ENCODE measurements at places on chromosomes 2 and 18.

- DNase-seq = no peak
Measured at GRCh38 chr2:64337314-64337713, 116.6 kb upstream of the LGALSL start.

GRCh38 chr2:215898363-215898762, 115.0 kb downstream of the MREG start:
- no peak for DNase-seq

DNA sequence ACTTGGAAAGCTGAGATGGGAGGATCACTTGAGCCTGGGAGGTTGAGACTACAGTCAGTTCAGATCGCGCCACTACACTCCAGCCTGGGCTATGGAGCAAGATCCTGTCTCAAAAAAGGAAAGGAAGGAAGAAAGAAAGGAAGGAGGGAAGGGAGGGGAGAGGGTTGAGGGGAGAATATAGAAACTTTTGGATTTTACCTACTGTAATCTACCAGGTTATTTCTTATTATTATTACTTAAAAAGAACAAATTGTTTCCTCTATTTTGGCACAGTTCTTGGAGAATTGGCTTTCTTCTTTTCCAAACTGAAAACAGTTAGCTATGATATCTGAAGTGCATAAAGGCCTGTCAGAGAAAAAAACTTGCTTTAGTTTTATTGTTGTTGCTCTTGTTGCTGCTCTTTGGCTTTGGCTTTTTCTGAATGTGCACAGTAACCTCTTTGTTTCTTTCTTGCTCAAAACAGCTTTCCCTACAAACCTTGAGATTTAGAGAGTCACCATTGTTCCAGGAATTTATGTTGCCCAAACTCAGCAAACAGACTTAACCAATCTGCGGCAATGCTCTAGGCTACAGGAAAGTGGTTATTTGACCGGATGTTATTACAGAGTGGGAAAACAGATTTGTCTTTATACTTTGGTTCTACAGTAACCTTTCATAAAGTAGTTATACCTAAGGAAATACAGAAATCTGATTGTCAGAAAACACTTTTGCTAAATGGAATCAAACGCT, 214.9 kb downstream of the XIRP2 start:
- no peak for DNase-seq

DNA sequence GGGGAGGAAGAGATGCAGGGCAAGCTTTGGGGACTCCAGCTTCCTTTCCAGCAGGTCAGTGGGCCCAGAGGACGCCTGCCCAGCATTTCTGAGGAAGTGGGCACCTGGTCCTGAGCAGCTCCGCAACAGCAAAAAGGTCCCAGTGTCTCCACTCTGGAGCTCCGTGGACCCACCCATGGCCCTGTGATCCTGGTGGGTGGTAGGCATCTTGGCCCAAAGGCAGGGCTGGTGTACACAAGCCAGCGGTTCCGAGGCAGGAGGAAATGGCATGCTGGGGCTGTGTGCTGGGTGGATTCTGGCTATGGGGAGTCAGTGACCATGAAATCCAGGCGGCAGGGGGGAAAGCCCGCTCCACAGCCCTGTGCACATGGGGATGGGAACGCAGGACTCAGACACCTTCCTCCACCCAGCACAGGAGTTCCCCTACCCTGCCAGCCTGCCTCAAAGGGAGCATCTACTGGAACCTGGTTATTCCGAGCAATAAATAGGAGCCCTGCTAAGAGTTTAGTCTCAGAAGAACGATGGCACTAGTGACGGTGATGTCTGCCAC, 206.0 kb downstream of the GLI2 start:
- no peak for DNase-seq

GRCh38 chr2:151482171-151482725, 72.5 kb downstream of the RIF1 start:
- no peak for DNase-seq

GRCh38 chr18:57753063-57753462, 50.1 kb downstream of the ATP8B1 start:
- DNase-seq = no peak

- DNase-seq = no peak
Measured at GRCh38 chr2:27370816-27371620, 602 bp downstream of the SNX17 start.

- DNase-seq = no peak
Measured at GRCh38 chr2:15971351-15971750, 31.0 kb downstream of the MYCN start.

DNA sequence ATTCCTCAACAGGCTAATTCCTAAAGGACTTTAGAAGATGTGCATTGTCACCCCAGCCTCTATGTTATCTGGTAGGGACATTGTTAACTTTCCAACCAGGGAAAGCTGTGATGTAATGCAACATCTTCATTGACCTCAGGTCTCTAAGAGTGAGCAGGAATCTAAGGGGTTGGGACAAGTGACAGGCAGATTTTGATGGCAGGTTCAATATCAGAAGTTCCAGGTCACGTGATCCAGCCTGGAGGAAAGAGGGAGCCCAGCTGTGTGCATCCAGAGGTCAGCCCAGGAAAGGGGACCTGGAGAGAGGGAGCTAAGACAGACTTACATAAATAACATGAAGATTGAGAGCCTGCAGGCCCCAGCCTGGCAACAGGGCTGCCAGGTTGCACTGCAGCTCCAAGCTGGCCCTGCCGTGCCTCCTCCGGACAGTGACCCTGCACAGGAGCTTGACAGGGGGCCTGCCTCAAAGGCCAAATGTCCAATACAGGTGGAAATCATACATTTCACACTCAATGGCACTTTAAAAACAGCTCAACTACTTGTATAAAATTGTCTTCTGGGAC, 262.2 kb upstream of the MGAT5 start:
- no peak for DNase-seq

DNA sequence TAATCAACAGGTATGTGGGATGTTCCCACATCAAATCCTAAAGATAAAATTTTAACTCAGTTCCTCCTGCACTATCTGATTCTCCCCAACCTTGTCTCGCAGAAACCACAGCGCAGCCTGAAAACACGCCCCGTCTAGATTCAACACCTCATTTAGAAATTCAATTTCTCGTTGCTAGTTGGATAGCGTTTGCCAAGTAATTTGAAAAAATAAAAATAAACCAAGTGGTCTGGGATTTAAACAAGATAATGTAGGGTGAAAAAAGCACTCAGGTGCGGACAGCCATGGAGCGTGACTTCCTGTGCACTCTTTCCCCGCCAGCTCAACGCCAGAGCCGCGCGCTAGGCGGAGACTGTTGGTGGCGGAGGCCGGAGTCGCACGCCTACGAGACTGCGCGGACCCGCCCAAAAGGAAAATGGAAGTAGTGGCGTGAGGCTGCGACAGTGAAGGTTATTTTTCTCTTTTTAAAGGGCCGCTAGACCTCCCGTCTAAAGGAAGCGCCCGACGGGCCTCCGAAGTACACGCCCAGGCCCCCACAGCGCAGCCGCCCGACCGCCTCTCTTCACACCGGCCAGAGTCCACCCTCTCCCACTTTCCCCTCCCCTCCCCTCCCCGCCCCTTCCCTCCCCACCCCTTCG, 615 bp upstream of the CCNT2 start:
- peak; percentile 67 for DNase-seq

Data from BJ (cell line).